ENCODE measurements at places on chromosomes 1 and 21. TPM values are rescaled to one million over a fixed set of nuclear protein-coding genes. Genes with fewer than 3 reads are reported as not detected.

The LCE2C gene
- polyA plus RNA-seq = not detected

DNA sequence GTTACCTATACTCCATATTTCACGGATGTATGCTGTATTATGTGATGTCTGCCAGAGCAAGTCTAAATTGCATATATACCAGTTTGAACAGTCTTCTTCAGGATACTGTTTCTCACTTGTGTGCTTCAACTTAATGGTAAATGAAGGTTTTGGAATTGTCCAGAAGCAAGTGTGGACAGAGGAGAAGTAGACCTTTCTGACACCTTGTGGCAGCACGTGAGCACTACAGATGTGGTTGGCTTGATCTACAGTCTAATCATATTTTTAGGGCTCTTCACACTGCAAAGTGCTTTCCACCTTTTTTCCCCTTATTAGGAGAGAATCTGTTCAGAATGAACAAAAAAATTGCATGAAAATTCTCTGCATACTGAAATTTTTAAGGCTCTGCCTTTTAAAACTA, 10.9 kb downstream of the MORC3 start:
- DNase-seq = peak; percentile 51

- DNase-seq = no peak
Measured at GRCh38 chr1:240138867-240139266, 47.2 kb downstream of the FMN2 start.

DNA sequence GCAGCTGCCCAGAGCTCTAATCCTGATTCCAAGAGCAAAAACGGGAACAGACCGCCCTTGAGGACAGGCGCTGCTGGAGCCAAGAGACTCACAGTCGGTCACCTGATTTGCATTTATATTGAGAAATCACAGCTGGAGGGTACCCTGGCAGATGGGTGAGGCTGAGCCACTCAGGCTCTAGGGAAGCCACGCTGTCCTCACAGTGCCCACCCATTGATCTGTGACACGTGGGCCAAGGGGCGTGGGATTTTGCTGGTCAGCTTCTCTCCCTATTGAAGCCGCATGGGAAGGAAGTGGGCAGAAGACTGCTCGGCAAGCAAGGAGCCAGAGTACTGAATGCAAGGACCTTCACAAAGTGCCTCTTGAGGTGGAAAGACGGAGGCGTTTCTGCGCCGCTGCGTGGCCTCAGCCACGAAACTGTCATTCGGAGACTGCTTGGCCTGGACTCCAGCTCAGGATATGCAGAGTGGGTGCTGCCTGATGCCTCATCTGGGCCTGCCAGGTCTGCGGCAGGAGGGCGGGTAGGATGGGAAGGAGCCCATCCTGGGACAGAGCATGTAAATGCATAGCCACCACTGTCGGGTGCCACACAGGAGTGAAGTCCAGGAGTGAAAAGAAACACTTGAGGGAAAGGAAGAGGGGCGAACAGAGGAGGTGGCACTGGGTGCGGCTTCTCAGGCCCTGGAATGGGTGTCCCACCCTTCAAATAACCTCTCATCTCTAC, 139.8 kb downstream of the PGBD5 start:
- no peak for DNase-seq

DNA sequence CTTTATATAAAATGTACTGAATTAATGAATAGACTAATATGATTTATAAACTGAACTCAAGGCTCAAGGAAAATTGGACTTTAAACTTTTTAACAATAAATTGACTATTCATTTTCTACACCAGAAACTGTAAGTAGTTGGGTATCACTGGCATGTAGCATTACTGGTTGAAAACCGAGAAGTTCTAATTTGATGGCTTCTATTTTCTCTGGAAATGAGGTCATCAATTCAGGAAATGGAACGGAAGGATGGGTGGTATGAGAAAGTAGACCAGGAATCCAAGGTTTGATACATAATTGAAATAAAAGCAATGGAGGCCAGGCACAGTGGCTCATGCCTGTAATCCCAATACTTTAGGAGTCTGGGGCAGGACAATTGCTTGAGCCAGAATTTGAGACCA, 50.4 kb downstream of the RERE start:
- no peak for DNase-seq
